Stimulated activated CD4-positive, alpha-beta T cell treated with anti-CD3 and anti-CD28 coated beads, Interleukin-2, amount 100 ng/mL, for 48 hours (primary cell): ENCODE measurements at places on chromosomes 1 and 21.

GRCh38 chr1:209364716-209365115 lies 218.8 kb upstream of the CAMK1G start:
- DNase-seq, result no peak

DNA sequence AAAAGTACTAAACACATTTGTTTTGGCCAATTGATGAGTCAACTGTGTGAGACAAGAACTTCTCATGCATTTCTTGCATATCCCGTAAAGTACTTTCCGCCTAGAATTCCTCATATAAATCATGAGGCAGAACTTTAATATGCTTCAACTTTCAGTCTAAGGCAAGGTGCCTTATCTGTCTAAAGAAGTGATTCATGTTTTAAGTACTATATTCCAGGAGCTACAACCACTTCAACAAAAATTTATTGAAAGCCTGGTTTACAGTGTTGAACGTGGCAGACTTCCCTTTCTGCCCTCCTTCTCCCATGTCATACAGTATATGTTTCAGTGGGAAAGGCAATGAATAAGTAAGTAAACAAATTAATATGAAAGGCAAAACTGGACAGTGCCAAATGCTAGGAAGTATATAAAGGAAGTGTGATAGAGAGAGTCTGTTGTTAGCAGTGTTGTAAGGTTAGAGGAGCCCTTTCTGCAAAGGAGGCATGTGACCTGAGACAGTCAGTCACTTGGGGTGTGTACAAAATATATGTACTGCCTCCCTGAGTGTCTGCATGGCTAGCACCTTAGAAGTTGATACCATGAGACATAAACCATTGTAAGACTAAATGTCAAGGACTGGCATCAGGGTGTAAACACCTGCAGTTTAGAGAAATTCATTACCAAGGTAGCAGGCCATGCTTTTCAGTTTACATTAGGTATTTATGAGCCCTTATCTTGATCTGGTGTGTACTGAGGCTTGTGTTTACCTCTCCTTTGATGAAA lies 362.2 kb downstream of the SRGAP2C start:
- no peak for DNase-seq

DNA sequence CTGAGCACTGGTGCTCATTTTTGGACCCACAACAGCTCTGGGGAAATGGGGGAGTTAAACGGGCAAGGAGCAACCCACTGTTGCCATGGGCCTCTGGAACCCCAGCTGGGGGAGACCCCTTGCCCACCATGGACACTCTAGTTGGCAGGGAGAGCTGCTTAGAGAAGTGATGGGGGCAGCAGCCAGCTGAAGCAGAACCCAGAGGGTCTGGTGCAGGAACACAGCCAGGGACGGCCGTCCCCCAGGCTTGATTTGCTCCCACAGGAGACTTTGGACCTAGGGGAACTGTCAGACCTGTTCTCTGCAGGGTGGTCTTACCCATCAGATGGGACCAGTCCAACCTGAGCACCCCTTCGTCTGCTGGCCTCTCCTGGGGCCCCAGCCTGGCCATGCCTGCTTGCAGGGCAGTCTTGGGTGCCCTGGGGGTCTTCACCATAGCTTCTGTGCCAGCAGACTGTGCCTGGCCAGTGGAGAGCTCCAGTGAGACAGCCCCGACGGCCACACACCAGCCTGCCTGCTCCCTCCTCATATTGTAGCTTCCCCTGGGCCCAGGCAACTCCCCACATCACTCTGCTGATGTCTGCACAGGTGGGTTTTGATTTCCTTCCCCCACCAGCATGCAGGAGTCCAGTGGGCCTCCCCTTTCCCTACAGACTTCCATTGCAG lies 11.3 kb downstream of the SPATC1L start:
- no peak for DNase-seq

DNA sequence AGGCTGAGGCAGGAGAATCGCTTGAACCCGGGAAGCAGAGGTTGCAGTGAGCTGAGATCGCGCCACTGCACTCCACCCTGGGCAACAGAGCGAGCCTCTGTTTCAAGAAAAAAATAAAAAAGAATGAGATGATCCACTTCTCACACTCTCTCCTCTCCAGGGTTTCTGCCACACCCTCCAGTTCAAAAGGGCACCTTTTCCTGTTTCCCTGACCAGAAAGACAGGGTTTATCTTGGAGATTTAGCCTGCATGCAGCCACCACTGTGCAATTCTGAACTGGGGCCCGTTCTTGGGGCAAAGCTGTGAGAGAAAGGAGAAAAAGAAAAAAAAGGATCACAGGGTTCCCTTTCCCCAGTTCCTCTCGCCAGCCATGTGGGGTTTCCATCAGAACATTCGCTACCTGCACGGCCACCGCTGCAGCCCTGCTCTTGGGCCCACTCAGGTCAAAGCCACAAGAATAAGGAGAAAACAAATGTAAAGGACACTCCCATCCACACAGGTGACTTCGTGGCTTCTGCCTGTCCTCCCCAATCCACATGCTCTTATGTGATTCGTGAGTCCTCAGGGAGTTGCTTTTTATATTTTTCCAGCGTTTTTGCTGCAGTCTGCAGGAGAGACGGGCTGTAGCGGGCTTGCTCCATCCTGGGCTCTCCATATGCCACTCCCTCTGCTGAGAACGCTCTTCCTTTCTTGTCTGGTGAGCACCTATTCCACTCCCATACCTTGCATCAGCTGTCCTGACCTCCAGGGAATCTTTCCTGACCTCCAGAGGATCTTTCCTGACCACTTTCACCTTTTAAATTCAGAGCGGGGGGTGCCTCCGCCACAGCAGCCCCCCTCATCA lies 26.4 kb downstream of the GNG4 start:
- no peak for DNase-seq

- no peak for DNase-seq
Observed at GRCh38 chr1:86169625-86170024, 13.1 kb upstream of the COL24A1 start.
